ENCODE measurements at places on chromosomes 6 and 20.

DNA sequence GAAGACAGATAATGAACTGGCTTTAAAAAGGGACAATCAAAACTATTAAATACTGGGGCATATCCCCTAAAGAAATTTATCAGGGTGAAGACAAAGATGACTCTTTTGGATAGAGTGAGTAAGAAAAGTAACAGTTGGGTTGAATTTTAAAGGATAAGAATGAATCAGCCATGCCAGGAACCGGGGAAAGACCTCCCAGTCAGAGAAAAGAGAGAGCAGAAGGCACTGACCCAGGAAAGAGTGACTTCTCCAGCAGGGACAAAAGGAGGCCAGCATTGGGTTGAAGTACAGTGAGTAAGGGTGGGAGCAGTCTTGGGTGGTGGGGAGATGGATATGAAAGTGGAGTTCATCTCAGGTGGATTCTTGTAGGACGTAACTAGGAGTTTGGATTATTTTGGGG is 516.9 kb upstream of the JAG1 start:
- DNase-seq = no peak

DNA sequence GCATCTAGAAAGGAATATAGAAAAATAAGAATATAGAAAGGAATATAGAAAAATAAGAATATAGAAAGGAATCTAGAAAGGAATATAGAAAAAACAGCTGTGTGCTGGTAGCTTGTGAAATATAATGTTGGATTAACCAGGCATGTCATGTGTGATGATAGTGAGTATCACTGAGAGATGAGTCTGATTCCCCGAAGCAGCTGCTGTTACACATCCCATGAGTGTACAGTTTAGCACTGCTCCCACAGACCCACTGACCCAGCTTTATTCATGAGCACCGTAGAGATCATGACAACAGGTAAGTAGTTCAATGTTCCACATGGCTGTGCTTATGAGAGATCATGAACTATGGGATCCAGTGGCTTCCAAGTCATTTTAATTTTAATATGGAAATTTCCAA is 64.8 kb downstream of the SLC22A3 start:
- no peak for DNase-seq

DNA sequence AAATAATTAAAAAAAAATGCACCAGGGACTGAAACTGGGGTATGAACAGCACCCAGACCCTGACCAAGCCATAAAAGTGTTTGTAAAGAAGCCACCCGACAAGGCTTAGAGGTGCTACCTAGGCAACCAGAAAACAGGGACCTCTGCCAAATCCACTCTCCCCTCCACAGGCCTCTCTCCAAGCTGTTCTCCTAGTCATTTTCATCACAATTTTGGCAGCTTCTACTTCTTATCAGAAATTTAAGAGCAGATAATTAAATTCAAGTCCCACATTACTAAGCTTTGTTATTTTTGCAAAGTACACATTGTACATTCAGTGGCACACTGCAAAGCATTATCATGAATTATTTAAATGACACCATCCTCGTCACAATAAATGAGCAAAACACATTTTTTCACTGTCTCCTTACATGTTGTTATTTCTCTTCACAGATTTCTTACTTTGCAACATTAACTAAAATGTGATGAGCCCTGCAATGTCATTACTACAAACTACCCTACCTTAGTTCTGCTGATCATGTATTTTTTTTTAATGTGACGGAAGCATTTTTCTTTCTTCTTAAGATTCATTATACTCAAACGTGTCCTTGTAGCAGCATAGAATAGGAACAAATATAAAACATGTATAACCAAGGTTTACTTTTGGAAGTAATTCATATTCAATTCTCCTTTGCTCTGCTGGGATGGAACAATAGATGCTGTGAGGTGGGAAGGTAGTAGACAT is 38.1 kb downstream of the ECT2L start:
- no peak for DNase-seq

DNA sequence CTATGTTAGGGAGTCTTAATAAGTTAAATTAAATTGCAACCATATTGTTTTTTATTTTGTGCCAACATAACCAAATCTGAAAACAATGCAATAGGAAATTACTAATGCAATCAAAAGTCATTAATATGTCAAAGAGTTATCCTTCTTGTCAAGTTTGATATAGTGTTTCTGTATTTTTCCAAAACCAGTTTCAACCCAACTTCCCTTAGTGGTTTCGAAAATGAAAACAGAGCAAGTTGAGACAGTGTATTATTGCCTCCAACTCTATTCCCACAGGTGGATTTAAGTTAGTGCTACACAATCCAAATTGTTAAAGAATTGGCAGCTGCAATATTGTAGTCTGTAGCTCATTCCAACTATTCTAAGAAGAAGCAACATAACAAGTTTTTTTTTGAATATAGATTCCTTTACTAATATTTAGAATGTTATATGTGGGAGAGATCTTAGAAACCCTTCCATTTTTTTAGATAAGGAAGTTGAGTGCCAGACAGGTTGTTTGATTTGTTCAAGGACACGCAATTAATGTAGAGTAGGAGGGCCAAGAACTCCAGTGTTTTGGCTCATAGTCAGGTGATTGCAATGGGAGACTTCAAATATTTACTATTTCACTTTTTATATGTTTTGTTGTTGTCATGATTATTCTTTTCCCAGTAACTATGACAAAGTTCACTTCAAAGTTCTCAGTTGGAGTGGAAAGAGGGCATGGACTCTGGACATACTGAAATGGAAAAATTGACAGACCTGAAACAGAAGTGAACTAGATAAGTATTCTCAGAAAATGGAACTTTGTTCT is 282.4 kb upstream of the HSF2 start:
- DNase-seq = no peak

DNA sequence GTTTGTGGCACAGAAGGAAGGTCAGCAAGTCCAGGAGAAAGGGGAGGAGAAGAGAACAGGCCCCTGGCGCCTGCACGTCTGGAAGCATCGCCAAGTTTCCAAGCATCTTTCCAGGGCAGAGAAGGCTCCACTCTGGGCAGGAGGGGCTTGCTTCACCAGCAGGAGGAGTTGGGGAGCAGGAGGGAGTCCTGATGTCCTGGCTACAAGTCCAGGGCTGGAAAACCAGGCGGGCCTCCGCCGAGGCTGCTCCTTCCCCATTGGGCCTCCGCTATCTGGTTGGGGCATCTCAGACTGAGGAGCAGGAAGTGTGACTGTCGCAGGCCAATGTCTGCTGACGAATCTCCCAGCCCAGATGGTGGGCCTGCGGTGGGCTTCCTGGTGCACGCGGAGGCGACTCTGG is 421.9 kb downstream of the PREX1 start:
- no peak for DNase-seq

- no peak for DNase-seq
Measured at GRCh38 chr6:87391334-87391733, 16.4 kb upstream of the CFAP206 start.

- no peak for DNase-seq
Measured at GRCh38 chr6:123343836-123344235, 292.9 kb downstream of the TRDN start.

GRCh38 chr6:158357570-158358216 is 45.4 kb downstream of the TULP4 start:
- no peak for DNase-seq

GRCh38 chr6:137148306-137149034 is 25.0 kb downstream of the IL22RA2 start:
- no peak for DNase-seq

- no peak for DNase-seq
Measured at GRCh38 chr6:66245231-66245630, 538.2 kb upstream of the EYS start.

DNA sequence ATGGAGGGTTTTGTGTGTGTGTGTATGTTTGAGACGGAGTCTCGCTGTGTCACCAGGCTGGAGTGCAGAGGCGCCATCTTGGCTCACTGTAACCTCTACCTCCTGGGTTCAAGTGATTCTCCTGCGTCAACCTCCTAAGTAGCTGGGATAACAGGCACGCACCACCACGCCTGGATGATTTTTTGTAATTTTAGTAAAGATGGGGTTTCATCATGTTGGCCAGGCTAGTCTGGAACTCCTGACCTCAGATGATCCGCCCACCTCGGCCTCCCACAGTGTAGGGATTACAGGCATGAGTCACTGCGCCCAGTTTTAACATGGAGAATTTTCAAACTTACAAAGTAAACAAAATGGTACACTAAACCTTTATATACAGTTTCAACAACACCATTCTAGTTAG is 22.8 kb downstream of the AMD1 start:
- no peak for DNase-seq

- DNase-seq = no peak
Measured at GRCh38 chr6:139587469-139587868, 213.0 kb upstream of the CITED2 start.

DNA sequence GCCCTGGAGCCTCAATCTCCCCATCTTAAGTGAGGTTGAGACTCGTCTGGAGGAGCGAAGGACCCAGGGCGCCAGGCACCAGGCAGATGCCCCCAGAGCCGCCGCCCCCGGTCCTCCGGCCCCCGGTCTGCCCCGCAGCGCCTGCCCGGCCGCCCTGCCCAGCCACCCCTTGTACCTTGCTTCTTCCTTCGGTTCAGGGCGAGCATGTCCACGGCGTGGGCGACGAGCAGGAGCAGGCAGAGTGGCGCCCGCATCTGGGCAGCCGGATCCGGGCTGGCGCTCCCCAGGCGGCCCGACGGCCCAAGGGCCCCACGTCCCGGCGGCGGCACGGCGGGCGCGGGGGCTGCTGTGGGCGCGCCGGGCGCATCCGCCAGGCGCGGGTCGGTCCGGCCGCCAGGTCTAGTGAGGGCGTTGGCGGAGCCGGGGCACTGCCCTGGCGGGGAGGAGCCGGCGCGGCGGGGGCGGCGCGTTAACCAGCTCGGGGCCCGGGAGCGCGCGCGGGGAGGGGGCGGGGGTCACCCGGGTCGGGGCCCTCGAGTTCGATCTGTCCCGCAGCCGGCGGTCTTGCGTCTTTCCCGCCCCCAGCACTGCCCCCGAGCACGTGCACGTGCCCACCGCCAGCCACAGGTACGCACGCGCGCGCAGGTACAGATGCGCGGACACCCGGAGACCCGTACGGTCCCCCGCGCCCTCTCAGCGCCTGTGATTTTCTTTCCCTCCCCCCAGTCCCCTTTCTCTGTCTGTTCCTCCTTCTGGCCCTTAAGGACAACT is at the start of gene RSPO4:
Gene RSPO4 (minus strand): TSS at position 401 of the 771 bp plus-strand sequence. CDS start 147 bp downstream, at position 254.
- DNase-seq = no peak

DNA sequence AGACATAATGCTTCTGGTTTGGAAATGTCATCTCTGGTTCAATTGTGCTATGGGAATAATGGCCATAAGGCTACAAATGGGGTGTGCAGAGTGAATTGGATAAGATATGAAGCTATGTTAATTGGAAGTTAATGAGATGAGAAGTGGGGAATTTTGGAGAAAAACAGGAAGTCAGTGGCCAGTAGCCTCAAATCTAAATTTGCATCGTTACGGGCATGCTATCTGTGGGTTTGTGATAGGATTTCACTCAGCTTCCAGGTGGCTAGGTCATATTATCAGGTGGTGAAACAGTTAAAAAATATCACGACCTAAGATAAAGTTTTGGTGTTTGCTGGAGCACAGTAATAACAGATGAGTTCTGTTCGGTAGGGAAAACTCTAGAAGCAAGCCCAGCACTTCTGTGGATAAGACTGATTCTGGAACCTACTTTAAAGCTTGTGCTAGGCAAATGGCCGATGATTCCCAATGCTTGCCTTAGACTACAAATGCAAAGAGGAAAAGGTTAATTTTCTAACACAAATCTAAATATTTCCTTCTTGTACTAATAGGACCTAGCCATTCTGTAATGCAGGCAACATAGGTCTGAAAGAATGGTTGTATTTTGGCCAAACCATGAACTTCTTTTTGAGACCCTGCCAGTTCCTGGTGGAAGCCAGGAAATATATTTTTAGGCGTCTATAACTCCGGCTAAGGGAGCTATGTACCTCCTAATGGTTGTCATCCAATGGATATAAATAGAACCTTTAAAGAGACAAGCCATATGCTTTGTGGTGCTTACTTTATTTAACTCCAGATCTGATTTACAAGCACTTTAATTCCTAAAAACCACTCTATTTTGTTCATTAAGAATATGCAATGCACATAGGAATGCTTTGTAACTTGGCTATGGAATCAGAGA is 111.0 kb downstream of the PLCB1 start:
- DNase-seq = no peak

DNA sequence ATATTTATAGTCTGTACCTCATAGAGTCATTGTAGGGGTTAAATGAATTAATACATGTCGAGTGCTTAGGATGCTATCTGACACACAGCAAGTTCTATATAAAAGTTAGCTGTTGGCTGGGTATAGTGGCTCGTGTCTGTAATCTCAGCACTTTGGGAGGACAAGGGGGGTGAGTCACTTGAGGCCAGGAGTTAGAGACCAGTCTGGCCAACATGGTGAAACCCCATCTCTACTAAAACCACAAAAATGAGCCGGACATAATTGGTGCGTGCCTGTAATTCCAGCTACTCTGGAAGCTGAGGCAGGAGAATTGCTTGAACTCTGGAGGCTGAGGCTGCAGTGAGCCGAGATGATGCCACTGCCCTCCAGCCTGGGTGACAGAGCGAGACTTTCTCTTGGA is 222.9 kb downstream of the UBE3D start:
- DNase-seq = no peak
